ENCODE measurements at places on chromosomes 1 and 21.

DNA sequence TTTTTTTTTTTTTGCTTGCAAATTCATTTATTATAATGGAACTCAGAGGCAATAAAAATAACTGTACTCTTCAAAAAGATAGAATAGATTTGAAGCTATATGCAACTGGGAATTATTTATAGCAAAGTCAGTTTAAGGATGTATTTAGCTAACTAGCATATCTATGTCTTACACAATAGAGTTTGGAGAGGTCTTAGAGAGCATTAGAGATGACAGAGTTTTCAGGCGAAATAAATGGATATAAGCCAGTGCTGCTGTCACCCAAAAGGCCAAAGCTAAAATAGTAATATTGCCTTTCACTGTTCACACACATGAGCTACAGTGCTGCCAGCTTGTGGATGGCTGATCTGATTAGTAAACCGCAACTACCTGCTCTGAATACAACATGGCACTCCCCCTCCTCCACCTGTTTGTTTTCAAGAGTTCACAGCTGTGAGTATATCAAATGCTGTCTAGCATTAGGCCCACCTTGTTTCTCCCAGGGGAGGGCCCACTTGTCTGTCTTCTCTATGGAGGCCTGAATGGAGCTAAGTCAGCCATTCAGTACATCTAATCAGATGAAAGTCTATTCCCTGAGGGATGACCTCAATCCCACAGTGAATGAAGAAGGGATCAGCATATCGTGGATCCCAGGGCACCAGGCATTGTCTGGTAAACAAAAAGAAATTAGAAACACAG, 25.2 kb upstream of the SSX2IP start:
- no peak for DNase-seq

DNA sequence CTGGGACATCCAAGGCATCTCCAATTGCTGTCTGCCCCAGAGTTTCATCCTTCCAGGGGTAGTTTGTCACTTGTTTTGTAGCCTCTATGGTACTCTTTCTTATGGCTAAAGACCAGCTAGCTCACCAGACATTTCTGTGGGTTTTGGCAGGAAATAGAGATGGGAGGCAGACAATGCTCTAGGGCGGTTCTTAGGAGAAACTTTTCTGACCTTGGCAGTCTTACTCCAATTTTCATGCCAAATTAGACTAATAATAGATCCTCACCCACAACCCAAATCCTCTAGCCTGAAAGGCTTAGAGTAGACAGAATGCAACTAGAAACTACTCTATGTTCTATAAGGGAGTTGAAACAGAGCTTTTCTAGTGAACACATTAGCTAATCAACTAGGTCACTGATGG, 69.8 kb downstream of the LRIG2 start:
- no peak for DNase-seq

GRCh38 chr1:111989531-111990025, at the start of gene KCND3:
KCND3 (minus strand) TSS chr1:111989668.
- DNase-seq = no peak

DNA sequence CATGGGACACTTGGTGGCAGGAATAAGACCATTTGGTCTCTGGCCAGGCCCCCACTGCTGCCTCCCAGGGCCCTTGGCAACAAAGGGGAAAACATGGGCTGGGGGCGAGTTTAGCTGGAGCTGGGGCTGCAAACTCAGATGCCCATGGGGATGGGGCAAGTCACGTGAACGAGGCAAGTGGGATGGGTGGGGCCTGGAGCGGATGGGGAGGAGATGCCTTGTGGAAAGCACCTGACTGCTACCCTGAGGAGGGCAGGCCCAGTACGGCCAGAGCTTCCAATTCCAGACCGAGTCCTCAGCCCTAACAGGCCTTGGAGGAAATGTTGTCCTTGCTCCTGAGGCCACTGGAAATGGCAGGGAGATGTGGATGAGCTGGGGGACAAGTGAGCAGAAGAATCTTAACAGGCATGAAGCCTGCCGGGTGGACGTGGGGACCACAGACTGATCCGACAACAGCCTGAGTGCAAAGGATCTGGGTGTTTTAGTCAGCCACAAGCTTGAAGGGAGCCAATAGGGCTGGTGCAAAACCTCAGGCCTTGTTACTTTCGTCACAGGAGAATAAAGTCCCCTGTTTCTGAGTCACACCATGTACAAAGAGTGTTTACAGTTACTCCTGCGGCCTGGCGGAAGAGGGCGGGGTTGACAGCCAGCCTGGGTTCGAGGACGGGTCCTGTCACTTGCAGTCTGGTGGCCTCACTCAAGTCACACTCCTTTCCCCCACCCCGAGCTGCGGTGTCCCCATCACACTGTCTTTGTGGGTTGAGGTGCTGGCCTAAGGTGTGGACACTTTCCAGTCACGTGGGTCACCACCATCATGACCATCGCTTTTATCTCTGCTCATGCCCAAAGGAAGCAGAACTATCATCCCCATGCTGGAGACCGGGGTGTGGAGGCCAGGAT, 19.1 kb downstream of the RUNX3 start:
- peak; percentile 81 for DNase-seq

DNA sequence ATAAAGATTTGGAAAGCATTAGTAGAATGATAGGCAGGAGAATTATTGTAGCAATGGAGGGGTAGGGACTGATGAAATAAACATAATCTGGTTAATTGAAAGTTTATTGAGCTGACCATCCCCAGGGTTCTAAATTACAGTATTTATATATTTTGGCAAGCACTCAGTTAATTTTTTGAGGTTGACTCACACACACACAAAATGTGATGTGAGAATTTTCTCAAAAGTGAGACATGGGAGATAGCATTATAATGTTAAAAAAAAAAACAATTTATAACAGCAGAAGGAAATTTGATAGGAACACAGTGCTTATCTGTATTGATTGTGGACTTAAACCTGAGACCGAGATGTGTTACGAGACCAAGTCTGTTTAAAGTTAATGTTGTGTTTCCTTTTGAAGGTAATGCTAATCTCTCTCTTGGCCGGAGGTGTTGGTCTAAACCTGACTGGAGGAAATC, 24.6 kb downstream of the TRIM45 start:
- no peak for DNase-seq

- no peak for DNase-seq
These were observed 25.8 kb downstream of the ABCA4 start for GRCh38 chr1:94095112-94095637.

- DNase-seq = no peak
These were observed 9.5 kb downstream of the SON start for GRCh38 chr21:33552093-33552998.
